ENCODE measurements at places on chromosomes 6 and 20.
A peak's percentile ranks its signal among the peaks of the same experiment; 100 is the strongest.

DNA sequence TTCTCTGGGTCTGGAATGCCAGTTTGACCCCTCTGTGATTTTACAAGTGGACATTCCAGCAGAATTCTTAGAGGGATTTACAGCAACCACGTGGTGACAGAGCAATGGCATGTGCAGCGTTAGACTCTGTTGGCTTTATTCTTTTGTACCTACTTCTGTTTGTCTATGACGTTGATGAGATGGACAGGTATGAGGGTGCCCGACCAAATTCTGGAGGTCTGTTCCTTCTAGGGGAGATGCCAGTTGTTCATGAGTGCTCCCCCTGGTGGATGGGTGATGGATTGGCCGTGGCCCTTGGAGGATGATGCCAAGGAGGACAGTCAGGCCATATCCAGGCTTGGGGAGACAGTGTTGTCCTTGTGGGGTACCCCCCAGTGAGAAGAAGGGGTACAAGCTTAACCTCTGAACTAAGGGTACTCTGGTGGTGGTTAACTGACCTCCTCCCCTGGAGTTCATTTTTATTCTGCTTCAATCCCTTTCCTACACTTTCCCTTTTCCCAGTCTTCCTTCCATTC is 198.6 kb downstream of the DTNBP1 start:
- DNase-seq = no peak

GRCh38 chr6:15183979-15184378 is 61.9 kb upstream of the JARID2 start:
- no peak for DNase-seq

- DNase-seq = no peak
Measured at GRCh38 chr6:110207652-110208051, 27.4 kb downstream of the CDC40 start.

DNA sequence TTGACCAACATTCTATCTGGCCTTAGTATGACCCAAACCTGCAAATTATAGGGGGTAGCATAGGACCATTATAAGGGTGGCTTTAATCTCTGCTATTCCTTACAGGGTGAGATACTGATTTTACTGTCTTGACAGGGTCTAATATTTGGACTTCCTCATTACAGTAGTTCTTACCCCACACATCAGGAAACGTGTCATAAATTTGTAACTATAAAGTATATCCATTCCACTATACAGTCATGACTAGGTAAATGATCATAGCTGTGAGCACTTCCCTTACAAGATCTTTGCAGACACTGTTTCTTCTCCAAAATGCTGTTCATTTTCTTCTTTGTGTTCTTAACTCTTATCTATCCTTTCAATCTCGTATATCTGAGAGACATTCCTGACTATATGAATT is 518.7 kb upstream of the RNF217 start:
- DNase-seq = no peak

DNA sequence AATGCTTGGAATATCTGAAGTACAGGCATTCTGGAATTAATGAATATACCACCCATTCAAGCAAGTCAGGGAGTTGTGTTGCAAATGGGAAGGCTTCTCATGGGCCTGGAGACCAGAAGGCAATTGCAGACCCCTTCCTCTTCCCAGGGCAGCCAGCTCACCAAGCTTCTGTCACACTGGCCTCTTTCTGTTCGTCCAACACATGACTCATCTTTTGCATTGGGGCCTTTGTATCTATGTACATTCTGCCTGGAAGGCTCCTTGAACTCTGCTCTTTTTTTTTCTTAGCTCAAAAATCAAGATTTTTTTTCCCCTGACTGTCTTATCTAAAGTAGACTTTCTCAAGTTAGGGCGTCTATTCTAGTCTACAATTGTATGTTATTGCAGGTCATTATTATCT is 132.9 kb upstream of the MYLIP start:
- DNase-seq = no peak

- no peak for DNase-seq
Measured at GRCh38 chr6:99602520-99603420, 3.9 kb upstream of the PRDM13 start.

- DNase-seq = peak; percentile 74
Measured at GRCh38 chr6:134097114-134097707, 44.8 kb upstream of the SLC2A12 start.

GRCh38 chr6:134757911-134758361 is 192.0 kb downstream of the ALDH8A1 start:
- DNase-seq = no peak

- DNase-seq = no peak
Measured at GRCh38 chr6:85580878-85581267, 12.8 kb downstream of the SNX14 start.

GRCh38 chr6:15495375-15495901 is 167.4 kb downstream of the DTNBP1 start:
- DNase-seq = no peak

GRCh38 chr20:51434580-51435247 is 107.8 kb downstream of the NFATC2 start:
- DNase-seq = no peak

DNA sequence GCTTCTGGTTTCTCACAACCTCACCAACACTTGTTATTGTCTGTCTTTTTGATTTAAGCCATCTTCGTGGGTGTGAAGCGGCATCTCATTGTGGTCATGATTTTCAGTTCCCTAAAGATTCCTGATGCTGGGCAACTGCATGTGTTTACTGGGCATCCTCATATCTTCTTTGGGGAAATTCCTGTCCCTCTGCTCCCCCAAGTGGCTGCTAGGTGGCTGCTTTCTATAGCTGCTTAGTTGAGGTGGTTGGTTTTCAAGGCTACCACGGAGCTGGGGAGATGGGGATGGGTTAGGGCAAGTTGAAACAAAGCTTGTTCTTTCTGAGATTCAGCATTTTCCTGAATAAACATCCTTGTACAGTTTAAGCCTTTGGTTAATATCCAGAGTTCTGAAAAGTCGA is 403.9 kb upstream of the SULF2 start:
- no peak for DNase-seq

DNA sequence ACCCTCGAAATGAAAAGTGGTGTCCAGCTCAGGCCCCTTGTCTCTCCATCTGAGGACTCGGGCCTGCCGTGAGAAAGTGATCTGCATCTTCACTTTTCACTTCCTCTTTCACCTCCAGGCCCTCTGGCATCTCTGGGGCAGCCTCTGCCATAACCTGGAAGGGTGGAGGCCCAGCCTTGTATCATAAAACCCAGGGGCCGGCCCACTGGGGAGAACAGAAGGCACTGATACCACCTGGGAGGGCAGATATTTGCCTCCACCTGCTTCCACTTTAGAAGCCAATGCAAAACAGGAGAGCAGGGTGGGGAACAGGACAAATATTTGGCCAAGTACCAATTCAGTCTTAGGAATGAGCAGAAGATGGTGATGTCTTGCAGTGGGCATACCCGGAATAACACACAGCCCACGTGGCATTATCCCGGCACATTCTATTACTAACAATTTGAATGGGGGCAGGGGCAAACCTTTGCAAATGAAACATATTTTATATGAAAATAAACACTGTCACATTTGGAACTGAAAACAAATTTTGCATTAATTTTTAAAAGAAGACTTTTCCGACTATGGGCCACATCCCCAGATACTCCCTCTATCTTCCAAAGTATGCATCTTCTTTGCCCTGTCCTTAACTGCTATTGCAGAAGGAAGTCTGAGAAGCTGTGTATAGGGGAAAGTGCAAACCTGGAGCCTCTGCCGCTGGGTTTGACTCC is 69.2 kb upstream of the TBC1D7 start:
- DNase-seq = peak; percentile 81

DNA sequence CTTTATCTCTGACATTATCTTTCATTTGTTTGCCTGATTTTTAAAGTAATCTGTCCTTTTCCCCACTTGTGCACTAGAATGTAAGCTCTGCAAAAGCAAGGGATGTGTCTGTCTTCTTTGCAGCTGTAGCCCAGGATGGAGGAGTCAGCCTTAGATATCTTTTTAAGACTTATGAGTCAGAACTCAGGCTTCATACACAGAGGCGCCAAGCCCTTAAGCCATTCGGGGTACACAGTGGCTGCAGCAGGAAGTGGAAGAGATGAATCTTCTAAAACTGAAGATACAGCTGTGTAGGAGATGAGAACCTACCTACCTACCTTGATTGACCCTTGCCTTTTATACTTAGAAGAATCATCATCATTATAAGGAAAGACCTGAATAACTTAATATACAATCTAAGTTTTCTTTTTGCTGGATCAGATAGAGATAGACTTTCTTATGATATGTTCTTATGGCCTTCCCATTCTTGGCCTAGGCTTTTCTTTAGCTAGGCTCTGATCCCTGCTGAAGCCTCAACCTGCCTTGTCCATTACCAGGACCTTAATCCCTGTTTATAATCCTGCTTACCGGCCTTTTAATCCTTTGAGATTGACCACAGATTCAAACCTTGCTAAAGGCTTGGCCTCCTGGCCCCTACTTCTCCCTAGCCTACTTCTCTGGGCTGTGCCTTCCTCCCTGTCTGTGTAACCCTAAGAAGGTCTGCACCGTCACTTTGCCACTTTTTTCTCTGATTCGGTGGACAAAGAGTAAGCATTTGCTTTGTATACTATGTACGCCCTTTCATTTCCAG is 304.5 kb downstream of the PRL start:
- DNase-seq = no peak

DNA sequence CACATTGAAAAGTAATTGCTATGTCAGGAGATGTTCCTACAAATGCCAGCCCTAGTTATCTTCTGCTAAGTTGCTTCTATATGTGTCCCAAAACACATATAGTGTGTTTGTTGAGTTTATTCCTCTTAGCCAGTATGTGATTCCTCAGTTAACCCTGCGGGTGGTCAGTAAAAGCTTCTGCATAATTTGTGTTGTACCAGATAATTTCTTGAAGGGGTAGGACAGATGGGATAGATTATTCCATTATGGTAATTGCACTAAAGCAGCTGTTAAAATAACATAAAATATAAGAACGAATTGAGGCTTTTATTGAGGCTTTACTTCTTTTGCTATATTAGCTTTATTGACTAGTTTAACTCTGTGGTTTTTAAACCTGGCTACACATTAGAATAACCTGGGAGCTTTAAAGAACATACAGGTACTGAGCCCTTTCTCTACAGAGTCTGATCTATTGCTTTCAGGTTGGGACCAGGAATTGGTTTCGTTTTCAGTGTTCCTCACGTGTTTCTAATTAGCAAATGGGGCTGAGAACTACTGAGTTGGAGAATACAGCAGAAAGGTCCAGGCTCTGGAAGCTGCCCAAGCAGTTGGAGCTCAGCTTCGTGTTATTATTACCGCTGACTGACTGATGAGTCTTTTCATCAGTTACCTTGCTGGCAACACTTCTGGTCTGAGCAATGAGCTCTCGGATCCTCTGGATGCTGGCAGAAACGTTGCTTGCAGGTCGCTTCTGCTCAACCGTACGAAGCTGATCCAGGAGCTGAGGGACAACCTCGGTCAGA is 56.9 kb downstream of the FAM229B start:
- peak; percentile 51 for DNase-seq

DNA sequence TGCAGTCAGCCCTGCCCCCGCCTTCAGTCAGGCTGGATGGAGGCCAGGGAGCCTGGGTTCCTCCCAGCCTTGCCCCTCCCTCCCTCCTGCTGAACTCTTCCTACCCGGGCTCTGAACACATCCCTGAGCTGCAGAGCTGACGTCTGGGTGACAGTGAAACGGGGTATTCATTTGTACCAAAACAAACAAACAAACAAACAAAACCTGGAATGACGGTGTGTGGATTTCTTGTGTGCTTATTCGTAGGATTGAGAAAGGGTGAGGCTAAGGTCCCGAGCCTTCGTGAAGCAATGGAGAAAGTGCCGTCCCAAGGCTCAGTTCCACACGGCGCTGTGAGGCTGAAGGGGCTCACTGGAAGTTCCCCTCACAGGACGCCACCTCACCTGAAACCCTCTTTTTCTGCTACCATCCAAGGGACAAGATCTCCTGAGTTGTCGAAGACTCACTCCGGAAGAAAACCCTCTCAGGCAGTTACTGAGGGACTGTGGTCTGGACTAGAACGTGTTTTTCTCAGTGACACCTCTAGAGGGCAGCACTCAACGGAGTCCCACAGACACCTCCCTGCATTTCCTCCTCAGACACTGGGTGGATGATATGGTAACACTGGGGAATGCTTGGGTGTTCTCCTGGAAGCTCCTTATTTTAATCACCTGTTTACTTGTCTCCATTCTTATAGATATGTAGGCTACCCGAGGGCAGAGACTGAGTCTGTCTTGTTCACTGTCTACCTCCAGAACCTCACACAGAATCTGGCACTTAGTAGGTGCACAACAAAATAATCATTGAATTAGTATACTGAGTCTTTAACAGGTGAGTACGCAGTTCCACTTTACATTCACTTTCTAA is 27.3 kb downstream of the GSTA3 start:
- peak; percentile 40 for DNase-seq

All from cerebellum (tissue), 4 donors.